Putamen (tissue), 1 donor: ENCODE measurements at places on chromosomes 4 and X.
A peak's percentile ranks its signal among the peaks of the same experiment; 100 is the strongest.

GRCh38 chrX:47620303-47620685 lies 637 bp upstream of the SYN1 start:
- DNase-seq: no peak

- no peak for DNase-seq
These were observed 33.8 kb upstream of the FGFR3 start for GRCh38 chr4:1759170-1759817.

- no peak for DNase-seq
These were observed 118.3 kb upstream of the PUDP start for GRCh38 chrX:7266288-7266687.

- DNase-seq: no peak
These were observed 88.3 kb downstream of the SLC34A2 start for GRCh38 chr4:25743971-25744370.

DNA sequence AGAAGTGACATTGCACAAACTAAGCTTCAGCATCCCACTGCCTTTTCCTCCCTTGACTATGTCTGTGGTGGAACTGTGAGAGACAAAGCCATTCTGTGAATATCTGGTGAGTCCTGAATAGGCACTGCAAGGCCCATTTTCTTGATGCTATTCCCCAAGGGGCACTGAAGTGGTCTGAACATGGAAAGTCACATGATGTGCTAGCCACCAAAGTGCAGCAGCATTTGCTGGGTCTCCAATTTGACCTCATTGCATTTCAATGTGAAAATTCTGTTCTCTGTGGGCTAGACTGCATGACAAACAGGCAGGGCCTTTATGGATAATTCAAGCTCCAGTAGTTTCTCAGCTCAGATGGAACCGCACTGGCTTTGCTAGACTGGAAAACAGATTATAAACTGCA lies 627.4 kb upstream of the BOD1L1 start:
- DNase-seq: no peak

DNA sequence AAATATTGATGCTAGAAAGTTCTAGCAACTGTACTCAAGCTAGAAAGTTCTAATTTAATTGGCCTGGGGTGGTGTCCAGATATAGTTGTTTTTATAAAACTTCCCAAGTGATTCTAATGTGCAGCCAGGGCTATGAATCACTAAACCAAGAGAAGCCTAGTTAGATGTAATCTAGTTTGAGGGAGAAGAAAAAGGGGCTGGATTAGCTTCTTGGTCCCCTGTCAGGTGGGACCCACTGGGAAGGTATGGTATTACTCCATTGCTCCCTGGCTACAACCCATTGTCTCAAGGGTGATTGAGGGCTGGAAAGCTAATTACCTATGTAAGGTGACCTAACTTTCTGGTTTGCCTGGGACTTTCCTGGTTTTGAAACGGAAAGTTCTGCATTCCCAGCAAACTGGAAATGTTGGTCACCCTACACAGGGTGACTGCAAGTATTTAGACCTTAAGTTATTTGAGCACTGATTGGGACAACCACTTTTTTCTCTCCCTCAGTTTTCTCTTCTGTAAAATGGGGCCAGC lies 23.9 kb upstream of the MSN start:
- no peak for DNase-seq

DNA sequence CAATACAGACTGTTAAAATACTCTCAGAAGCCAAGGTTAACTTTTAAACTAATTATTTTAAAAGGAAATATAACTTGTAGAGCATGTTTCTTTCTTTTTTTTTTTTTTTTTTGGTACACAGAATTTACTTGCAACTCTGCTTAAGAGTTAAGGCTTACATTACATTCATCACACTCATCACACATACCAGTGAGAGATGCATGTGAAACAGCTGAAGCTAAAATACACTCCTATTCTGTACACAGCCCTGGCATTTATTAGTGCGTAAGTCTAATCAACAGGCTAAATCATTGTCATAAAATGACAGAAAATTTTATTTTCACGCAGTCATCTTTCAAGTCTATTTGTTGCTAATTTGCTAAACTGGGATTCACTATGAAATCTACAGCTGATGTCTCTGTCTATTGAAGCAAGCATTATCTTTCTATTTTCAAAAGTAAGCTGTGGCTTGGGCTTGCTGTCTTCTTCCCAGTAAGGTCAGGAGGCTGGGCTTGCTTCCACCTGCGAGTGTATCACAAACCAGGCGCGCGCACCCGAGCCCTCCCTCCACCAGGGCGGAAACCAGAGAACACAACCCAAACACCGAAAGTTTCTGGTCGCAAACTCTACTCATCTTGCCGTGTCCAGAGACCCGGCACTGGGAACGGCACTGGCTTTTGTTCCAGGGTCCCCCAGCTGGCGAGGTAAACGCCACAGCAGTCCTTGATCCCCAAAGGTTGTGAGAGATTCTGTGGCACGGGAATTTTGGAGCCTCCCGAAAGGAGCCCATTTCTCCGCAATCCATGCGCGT lies 3.9 kb downstream of the MAML3 start:
- DNase-seq: peak; percentile 42

GRCh38 chrX:48540028-48540375 lies 488 bp downstream of the TBC1D25 start:
- peak; percentile 19 for DNase-seq

DNA sequence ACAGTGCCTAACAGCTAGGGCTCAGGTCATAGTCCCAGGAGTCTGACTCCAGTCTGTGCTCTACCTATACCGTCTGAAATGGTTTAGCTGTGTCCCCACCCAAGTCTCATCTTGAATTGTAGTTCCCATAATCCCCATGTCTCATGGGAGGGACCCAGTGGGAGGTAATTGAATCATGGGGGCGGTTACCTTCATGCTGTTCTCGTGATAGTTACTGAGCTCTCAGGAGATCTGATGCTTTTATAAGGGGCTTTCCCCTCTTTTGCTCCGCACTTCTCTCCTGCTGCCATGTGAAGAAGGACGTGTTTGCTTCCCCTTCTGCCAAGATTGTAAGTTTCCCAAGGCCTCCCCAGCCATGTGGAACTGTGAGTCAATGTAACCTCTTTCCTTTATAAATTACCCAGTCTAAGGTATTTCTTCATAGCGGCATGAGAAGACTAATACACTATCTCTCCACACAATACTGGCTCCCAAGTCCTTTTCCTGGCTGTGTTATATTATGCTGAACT lies 110.8 kb downstream of the AFAP1 start:
- no peak for DNase-seq

- DNase-seq: no peak
These were observed 77.4 kb downstream of the PLAC1 start for GRCh38 chrX:134580907-134581306.

GRCh38 chrX:130165703-130166502 lies at the start of gene AIFM1:
Gene AIFM1, minus strand, starts transcription at chrX:130165841. Its CDS starts 185 bp downstream, at chrX:130165656.
- peak; percentile 87 for DNase-seq

- DNase-seq: no peak
These were observed 135.2 kb downstream of the EPHA5 start for GRCh38 chr4:65535113-65535512.

- DNase-seq: no peak
These were observed 33.4 kb upstream of the KCNE5 start for GRCh38 chrX:109658391-109658790.

GRCh38 chrX:134660627-134661026 lies 2.4 kb upstream of the PLAC1 start:
- DNase-seq: no peak

GRCh38 chrX:32985544-32985943 lies 225.8 kb downstream of the DMD start:
- no peak for DNase-seq

DNA sequence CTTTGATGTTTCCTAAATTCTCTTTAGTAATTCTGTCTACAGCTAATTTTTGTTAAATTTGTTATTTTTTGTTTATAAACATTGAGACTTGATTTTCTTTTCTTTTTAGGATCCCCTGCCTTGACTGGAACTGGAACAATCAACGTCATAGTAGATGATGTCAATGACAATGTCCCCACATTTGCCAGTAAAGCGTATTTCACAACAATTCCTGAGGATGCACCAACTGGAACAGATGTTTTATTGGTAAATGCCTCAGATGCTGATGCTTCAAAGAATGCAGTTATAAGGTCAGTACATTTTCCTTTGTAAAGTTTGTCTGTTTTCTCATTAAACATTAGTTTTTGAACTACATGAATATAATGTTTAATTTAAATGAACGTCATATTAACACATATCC lies 119.4 kb downstream of the FAT4 start:
- DNase-seq: no peak

- peak; percentile 30 for DNase-seq
These were observed 117.3 kb upstream of the NOCT start for GRCh38 chr4:138898282-138898681.

DNA sequence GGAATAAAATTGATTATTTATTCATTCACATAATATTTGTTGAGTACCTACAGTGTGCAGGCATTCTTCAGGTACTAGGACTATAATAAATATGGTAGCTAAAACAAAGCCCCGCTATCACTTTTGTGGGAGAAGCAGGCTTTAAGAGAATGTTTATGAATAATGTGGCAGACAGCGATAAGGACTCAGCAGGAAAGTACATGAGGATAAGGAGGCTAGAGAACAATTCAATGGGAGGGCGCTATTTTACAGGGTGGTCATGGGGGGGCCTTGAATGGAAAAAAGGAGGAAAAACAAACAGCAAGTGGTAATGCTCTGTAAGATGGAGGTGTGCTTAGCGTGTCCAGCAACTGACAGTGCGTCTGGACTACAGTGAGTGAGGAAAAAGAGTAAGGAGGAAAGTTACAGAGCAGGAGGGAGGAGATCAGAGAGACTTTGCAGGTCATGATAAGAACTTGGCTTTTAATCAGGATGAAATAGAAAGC lies 264.2 kb upstream of the ETNPPL start:
- DNase-seq: no peak

- no peak for DNase-seq
These were observed 355.7 kb downstream of the GALNTL6 start for GRCh38 chr4:172168888-172169287.

- DNase-seq: no peak
These were observed 97.3 kb downstream of the NR3C2 start for GRCh38 chr4:148344941-148345340.

DNA sequence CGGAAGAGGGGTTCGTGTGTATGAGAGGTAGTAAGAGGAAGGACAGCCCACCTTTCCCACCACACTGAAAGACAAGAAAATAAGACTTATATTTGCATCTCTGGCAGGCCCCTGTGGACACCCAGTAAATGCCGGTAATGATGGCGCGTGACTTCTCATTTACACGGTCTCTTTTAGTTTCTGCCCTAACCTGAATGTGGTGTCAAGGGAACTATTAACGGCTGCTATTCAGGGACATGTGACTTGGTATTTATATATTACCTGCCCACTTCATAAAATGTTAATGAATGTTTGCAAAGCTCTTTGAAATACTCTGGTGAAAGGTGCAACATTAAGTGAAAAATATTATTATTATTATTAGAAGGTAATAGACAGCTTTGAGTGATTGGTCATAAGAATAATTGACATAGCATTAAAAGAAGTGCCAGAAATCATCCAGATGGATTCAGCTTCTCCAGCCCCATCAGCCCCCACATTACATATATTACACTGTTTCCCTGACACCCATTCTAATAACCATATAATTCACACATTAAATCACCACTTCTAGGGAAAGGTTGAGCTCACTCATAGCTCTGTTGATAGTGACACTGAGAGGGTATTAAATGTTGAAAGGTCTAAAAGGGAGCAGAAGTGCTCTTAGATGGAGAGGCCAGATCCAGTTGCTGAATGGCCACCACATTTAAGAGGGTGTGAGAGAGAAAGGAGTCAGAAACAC lies 83.0 kb upstream of the BEND4 start:
- no peak for DNase-seq

DNA sequence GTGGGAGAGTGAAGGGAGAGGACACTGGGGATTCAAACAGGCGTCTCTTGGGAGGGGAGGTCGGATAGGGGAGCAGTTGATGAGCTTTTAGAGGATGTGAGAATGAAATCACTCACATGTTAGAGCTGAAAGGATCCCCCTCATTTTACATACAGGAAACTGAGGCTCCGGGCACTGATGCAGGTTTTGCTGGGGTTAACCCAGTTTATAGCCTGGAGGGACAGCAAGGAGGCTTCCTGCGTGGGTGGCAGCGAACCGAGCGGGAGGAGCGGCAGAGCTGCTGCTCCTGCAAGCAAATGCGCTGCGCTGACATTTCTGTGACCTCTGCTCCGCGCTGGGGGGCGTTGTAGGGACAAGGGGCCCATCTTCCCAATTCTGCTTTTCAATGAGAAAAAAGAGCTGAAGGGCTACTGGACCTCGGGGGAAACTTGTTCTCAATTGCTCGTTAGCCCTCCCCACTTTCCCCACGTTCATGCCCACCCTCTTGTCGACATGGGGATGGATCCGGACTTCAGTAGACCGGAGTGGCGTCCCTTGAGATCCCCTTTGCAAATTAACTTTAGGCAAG lies 1.2 kb upstream of the NEUROG2 start:
- no peak for DNase-seq

GRCh38 chr4:56149591-56149990 lies 200.8 kb downstream of the CEP135 start:
- no peak for DNase-seq

- no peak for DNase-seq
These were observed 371.9 kb upstream of the PITX2 start for GRCh38 chr4:110994781-110995180.

DNA sequence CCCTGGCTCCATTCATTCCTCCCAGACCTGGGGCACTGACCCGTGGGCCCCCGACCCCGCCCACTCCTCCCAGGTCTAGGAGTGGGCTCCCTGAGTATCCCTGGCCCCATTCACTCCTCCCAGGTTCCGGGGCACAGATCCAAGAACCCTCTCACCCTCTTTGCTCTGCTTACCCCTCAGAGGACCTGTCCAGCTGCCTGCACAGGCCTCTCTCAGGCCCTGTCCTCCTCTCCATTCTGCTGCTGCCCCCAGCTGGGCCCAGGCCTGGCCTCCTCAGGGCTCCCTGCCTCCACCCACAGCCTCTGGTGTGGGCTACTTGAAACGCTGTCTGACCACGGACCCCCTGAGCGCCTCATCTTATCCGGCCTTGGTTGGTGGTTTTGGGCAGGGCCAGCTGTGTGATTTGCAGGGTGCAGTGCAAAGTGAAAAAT lies 217.7 kb upstream of the PSAPL1 start:
- DNase-seq: no peak

- DNase-seq: no peak
These were observed 27.5 kb downstream of the POU3F4 start for GRCh38 chrX:83535417-83536196.

DNA sequence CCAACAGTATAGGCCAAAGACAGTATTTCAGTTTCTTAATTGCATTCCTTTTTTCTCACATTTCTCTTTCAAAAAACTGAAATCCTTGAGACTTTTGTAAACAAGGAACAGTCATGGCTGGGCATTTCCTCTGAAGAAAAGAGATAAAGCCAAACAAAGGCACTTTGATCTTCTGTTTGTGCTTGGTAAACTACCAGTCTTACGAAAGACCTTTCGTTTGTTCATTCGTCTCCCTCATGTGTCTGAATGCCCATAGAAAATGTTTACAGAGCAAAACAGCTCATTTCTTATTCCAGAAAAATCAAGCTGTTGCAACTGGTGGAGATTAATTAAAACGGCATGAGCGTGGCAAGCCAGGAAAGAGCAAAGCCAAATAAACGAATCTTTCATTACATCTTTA lies 178.0 kb downstream of the GASK1B start:
- DNase-seq: no peak

- no peak for DNase-seq
These were observed 473.3 kb upstream of the ADGRL3 start for GRCh38 chr4:60726779-60727178.

GRCh38 chrX:121260596-121261240 lies 213.3 kb downstream of the GLUD2 start:
- DNase-seq: no peak
